ENCODE measurements at places on chromosomes 6 and 20.

GRCh38 chr20:22579119-22579427 is 5.3 kb downstream of the FOXA2 start:
- no peak for DNase-seq

- peak; percentile 51 for DNase-seq
These were observed 96.1 kb upstream of the BHLHE23 start for GRCh38 chr20:63102721-63103375.

DNA sequence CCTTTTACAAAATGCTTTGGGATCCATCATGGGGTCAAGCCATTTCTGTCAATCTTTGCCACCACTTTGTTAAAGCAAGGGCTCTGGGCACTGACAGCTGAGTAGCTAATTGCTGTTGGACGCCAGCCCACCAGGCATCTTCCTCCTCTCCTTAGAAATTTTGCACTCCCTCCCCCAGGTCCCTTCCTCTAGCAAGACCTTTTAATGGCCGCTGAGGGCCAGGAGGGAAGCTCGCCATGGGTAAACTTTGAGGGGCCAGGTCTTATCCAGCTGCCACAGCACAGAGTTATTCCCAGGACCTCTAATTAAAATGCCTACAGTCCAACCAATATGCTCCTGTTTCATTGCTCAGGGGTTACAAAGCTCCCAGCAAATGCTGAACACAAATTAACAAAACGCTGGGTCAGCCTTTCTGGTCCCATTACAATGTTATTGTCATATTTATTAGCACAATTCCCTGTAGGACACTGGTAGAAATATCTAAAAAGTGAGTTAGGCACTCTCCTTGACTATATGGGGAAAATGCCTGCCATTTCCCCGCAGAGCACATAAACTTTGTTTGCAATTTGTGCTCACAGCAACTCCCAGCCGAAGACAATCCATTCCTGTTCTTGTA is 16.8 kb downstream of the SCML4 start:
- DNase-seq: no peak

DNA sequence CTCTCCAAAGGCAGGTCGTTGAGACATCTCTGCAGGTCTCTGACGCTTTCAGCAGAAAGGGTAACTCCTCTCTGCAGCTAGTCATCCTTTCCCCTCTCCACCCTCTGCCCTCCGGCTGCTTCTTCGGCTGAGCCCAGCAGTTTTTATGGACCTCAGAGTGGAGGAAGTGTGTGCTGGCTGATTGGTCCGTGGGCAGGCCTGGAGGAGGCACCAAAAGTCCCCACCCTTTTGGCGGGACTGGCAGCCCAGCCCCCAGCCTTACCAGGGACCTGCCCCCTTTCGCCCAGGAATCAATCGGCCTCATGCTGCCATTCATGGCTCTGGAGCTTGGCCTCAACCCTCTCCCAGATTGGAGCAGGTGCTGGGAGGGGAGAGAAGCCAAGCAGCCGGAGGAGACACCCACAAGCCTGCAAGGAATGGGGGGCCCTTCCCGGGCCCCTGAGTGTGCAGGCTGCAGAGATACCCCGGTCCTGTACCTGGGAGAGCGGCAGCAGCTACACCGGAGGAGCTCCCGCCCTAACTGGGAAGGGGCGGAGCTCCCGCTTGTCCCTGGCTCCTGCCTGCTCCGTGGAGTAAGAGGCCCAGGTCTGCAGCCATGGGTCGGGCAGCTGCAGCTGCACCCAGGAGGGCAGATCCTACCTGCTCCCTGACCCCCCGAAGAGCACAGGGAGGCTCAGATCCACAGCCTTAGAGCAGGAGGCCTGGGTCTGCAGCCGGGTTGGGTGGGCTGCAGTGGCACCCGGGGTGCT is 170.3 kb upstream of the SOX4 start:
- DNase-seq: no peak

- DNase-seq: no peak
These were observed 452 bp upstream of the GATA5 start for GRCh38 chr20:62476056-62476838.

DNA sequence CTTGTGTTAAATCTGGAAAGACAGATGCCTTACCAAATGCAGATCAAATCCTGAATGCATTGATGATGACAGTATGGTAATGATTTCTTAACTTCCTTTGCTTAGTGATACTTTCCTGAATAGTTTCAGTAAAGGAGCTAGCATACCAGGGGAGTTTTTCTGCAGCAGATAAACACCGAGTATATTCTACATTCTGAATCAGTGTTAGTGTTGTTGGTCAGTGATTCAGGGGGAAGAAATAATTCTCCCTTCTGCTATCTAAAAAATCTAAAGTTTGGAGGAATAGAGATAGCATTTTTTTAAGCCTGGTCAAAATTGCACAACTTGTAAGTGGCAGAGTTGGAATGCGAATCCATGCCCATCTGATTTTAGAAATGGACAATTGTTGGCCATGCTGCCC is 512.2 kb upstream of the MARCKS start:
- DNase-seq: peak; percentile 78

DNA sequence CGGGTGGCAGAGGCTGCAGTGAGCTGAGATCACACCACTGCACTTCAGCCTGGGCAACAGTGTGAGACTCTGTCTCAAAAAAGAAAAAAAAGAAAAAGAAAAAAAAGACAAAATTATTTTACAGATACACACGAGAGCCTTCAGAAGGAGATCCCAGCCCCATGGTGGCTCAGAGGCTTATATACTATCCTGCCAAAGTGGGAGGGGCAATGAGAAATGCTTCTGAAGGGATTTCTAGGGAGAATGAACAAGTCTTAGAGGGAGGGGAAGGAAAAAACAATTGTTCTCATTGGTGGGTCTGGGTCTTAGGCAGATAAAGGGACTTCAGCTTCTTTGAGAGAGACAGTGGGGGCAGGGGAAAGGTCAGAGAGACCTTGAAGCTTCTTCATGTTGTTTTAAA is 76.8 kb downstream of the BANF2 start:
- no peak for DNase-seq

GRCh38 chr6:35485402-35485877 is 11.4 kb downstream of the TEAD3 start:
- peak; percentile 94 for DNase-seq

DNA sequence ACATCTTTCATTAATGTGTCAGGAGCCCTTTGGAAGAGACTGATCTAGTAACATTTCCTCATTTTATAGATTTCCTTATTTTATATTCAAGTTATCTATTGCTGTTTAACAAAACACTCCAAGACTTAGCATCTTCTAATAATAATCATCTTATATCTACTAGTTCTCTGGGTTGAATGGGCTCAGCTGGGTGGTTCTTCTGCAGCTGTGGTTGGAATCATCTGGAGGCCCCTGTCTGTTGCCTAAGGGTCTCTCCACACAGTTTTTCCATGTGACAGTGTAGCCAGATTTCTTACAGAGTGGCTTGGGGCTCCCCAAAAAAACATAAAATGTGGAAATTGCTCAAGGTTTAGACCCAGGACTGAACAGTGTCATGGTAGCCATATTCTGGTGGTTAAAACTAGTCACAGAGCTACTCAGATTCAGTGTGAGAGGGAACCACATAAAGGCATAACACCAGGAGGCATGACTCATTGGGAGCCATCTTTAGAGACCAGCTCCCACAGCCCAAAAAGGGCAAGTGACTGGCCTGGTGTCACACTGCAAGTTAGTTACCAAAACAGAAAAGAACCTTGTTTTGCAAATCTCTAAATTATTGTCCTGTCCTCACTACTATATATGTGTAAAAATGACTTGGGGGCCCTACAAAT is 11.5 kb downstream of the SLC2A10 start:
- DNase-seq: peak; percentile 28

- DNase-seq: peak; percentile 86
These were observed 136.4 kb downstream of the MTFR2 start for GRCh38 chr6:136113736-136114173.

DNA sequence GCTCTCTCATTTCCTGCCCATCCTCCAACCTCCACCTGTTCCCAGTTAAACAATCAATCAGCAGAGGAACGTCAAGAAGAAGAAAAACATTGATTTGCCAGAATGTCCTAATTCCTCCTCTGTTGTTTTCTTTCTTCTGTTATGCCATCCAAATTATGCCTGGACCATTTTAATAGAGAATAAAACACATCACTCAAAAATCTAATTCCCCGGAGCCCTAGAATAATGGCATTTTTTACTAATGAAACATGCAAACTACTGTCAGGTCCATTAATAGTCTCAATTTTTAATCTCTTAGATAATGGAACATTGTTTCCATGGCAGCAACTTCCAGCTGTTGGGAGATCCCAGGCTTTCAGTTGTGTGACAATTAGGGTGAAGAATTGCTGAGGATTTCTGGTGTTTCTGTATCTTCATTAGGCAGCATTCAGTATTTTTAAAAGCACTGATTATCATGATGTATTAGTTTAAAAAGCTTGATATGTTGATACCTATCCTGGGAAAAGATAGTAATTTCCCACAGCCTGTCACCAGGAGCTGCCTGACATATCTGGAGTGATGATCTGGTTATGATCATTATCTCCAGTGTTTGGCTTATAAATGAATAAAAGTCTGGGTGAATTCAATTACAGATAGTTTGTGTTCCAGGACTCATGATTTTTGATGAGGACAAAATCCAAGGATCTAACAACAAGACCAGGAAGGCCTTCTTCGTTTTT is 209.8 kb downstream of the TPBG start:
- DNase-seq: no peak
